RWPE1 (cell line): ENCODE measurements at places on chromosomes 11 and 22.
A peak's percentile ranks its signal among the peaks of the same experiment; 100 is the strongest.

- DNase-seq: no peak
Measured at GRCh38 chr11:109514313-109515018, 92.5 kb downstream of the C11orf87 start.

DNA sequence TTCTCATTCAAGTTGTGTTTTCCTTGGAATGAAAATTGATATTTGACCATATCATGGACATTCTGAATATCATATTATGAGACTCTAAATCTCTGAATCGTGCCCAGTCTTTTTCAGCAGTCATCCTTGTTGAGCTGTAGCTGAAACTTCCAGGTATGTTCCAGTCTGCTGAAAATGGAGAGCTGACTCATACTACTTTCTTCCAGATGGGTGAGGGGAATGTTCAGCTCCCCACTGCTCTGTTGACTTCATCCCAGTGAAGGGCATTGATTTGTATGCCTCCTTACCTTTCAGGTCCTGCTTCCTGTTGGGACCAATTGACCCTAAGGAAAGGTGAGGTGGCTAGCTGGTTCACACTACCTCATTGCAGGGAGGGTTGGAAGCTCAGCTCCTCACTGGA is 3.5 kb downstream of the OR5P2 start:
- DNase-seq: no peak

DNA sequence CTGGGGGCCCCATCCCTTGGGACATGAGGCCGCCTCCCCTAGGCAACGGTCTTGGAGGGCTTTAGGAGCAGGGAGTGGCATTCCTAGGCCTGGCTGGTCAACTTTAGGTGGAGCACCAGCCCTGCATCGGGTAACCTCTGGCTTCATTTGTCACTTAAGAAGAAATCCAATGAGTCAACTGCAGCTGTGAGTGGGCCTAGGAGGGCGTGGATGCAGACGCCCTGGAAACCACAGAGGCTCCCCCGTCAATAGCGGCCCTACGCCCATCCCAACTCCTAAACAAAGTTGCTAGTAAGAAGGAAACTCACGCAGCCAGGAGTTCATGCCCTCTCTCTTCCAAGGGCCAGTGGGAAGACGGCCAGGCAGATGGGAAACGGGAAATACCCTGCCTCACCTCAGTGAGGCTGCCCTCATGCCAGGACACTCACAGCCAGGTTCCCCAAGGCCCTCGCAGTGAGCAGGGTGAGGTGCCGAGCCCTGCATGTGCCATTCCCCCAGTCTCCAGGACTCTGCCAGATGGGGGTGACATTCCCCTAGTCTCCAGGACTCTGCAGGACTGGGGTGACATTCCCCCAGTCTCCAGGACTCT is 20.8 kb downstream of the BID start:
- no peak for DNase-seq

DNA sequence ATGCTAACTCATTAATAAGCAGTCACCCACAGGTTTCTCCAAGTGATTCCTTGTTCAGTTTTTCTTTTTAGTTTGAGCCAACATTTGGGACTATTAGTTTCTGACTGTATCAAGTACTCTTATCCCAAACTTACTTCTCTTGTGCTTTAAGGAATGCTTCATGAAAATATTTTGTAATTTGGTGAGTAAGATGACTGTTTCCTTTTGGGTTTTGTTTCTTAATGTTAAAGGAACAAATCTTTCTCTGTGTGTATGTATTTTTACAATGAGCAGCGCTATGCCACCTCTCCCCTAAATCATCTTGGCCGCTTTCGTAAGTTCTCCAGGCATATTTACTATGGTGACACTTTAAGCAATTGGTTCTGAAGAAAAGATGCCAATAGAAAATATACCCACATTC is 72.4 kb downstream of the LDLRAD3 start:
- DNase-seq: no peak

- DNase-seq: no peak
Measured at GRCh38 chr11:94649254-94649653, 82.1 kb downstream of the PIWIL4 start.

DNA sequence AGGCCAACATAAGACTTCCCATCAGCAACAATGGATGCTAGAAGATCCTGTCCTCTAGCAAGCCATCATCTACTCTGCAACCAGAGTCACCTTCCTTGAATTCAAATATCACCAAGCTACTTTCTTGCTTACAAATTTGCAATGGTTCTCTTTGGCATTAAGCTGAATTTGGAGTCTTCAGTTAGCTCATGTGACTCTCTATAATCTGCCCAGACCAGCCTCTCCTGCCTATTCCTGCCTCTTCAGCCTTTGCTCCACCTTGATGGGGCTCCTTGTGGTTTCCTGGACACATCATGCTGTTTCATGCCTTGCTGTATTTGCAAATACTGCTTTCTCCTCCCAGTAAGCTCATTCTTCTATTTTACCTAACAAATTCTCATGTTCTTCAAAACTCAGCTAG is 82.3 kb downstream of the RASSF10 start:
- peak; percentile 55 for DNase-seq

GRCh38 chr11:76206327-76207081 is at the start of gene WNT11:
Gene WNT11, minus strand, starts transcription at chr11:76206502. Its CDS starts 95 bp downstream, at chr11:76206407.
- DNase-seq: peak; percentile 38

DNA sequence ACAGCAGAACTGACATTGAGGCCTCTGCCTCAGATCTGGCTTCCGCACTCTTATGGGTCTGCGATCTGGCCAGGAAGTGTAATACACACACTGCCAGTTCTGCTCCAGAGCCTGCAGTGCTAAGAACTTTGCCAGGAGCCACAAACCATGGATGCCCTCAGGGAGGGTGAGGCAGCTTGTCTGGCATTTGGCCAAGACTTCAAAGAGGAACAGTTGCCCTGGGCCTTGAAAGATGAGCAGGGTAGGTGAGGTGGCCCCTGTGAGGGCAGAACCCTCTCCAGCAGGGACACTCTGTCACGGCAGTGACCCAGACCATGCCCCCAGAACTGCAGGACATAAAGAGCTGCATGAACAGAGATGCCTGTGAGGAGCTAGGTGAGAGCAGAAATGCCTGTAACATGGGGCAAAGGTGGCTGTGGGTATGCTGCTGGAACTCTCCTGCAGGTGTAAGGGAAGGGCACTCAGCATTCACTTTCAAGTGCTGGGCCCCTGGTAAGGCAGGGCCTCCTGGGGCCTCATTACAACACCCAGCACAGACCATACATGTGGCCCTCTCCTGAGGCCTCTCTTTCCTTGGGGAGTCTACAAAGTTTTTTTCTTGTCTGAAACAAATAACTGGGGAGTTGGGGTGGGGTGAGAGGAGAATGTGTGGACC is 47.3 kb downstream of the NEU3 start:
- peak; percentile 17 for DNase-seq

GRCh38 chr11:83424376-83425136 is 138.4 kb upstream of the CCDC90B start:
- DNase-seq: no peak

- DNase-seq: no peak
Measured at GRCh38 chr11:45348729-45349128, 62.6 kb upstream of the SYT13 start.

DNA sequence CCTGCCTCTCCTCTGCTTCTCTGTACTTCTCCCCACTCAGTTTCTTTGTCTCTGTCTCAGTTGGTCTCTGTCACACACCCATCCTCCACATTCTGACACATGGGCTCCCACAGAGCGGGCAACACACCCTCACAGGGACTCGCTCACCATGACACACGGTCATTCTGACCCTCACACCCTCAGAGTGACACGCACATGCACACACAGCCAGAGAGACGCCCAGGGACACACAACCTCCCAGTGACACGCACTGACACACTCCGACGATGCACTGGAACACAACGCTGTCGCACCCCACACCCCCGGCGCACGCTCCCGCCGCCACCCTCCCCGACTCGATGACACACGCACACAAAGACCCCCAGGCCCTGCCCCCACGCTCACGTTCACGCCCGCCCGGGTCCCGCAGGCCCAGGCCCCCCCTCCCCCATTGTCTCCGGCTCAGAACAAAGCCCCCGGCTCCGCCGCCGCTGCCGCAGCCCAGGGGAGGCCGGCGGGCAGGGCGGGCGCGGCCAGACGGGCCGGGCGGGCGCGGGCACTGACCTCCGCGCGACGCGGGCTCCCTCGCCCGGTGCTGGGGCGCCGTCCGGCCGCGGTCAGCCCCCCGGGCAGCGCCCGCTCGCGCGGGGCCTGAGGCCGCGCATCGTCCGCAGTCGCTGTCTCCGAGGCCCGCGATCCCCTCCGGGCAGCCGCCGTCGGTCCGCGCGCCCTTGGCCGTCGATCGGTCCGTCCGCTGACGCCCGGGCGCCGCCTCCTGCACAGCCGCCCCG is 404 bp downstream of the DCHS1 start:
- no peak for DNase-seq
